ENCODE measurements at places on chromosomes 4 and X. TPM values are rescaled to one million over a fixed set of nuclear protein-coding genes. Genes with fewer than 3 reads are reported as not detected.

The APOOL gene
- total RNA-seq, result 27.7 TPM

DNA sequence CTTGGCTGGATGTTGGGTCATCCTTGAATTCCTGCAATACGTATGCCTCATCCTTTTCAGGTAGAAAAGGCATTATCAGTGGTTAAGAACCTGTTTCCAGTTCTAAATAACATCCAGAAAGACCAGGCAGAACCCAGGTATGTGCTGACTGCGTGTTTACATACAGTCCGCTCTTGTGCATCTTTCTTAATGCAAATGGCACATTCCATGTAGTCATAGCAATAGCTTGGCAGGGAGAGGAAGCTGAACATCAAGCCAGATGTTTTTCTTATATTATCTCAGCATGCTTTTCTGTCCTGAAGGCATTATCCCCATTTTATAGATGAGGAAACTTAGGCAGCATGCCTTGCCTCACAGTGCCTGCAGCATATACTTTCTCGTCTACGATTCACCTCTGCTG, 2.1 kb downstream of the DCLK2 start:
- DNase-seq, result no peak

- DNase-seq, result no peak
Observed at GRCh38 chr4:10960389-10960788, 275.8 kb upstream of the CLNK start.

DNA sequence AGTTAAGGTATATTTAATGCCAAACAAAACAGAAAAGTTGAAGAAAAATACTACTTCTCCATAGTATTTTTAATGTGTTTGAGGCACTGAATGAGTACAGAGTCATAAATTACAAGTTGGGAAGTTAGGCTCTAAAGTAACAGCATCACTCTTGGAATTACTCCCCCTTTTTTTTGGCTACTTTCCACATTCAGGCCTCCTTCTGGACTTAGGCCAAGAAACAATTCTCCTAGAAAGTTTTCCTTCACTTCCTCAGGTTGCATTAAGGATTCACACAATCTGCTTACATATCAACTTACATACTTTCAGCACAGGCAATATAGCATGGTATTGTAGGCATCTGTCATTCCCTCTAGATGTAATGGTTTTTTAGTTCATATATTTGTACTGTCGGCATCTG, 52.1 kb downstream of the TMEM165 start:
- DNase-seq, result no peak

DNA sequence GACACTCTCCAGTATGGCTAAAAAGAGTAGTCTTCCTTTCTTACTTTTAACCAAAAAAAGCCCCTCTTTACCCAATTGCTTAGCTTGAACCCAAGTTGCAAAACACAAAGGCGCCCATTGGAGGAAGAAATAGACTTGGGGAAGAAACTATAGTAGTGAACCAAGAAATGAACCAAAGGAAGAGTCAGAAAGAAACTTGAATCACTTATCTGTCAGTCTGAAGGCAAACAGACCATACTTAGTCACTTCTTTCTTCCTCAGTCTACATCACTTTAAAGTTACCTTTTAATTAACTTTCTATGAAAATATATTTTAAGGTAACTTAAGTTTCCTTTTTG, 161.4 kb upstream of the GIMD1 start:
- DNase-seq, result no peak

All from mucosa of descending colon (tissue), 3 donors.